ENCODE measurements at places on chromosomes 2 and 18. TPM values are rescaled to one million over a fixed set of nuclear protein-coding genes. Genes with fewer than 3 reads are reported as not detected.
A peak's percentile ranks its signal among the peaks of the same experiment; 100 is the strongest.

DNA sequence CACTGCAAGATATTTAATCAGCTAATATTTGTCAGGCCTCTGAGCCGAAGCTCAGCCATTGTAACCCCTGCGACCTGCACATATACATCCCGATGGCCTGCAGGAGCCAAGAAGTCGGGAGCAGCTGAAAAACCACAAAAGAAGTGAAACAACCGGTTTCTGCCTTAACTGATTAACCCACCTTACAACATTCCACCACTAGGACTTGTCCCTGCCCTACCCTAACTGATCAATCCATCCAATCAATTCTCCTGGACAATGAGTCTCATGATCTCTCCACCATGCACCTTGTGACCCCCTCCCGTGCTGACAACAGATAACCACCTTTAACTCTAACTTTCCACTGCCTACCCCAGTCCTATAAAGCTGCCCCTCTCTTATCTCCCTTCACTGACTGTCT, 945.4 kb upstream of the GYPC start:
- DNase-seq: peak; percentile 43

DNA sequence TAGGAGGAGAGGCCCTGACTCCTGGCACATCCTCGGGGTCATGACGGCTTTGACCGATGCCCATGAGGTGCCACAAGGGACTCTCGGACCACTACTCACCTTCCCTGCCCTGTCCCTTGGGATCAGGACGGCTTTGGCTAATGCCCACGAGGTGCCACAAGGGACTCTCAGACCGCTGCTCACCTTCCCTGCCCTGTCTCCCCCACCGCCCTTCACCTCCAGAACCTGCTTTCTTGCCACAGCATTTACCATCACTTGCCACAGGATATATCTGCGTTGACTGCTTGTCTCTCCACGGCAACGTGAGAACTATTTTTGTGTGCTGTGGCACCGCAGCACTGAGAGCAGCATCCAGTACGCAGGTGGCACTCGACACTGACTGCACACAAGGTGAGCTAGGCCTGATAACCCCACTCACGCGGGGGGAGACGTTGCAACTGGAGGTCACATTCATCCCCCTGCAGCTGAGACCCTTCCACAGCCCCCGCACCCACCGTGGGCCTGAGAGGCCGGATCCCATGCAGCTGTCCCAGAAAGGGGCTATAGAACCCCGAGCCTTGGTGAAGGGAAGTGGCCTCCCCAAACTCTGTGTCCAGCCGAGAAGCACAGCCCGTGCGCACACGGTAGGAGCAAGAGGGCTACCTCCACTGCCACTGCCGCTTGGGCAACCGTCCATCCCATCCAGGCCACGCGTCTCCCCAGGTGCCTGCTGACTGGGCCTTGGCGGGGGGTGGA, 47.5 kb downstream of the ANO7 start:
- DNase-seq: no peak

DNA sequence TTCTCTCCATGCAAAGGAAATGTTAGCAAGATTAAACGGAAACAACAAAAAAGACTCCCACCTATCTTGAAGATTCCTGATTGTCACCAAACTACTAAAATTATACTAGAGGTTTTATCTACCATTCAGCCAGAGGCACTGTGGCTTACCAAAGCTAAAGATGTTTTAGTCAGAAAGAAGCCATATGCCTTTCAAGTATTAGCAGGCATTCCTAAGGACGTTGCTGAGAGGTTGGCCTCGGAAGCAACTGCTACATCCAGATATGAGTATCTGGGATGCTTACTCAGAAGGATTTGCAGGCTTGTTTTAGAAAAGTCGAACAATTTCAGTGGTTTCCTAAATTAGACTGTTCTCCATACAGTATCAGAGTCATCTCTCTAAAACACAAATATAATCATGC, 88.3 kb upstream of the UBE2E3 start:
- no peak for DNase-seq

MYCN gene
- total RNA-seq: 5.2 TPM

VWC2L gene
- total RNA-seq: 0.25 TPM

- peak; percentile 44 for DNase-seq
These were observed 40.7 kb upstream of the GALR1 start for GRCh38 chr18:77208964-77209363.

All from lung (tissue), 17 donors.